ENCODE measurements at places on chromosomes 7 and 10. TPM values are rescaled to one million over a fixed set of nuclear protein-coding genes. Genes with fewer than 3 reads are reported as not detected.

Gene SLC18A3
- not detected for total RNA-seq

Gene ZP3
- total RNA-seq: 17.5 TPM

Gene SLC16A12
- not detected for total RNA-seq

Gene VWC2
- not detected for total RNA-seq

Gene TMEM139
- 1.2 TPM for total RNA-seq

Gene NEBL
- 2.7 TPM for total RNA-seq

Gene MAGI2
- 0.45 TPM for total RNA-seq

Gene GIMAP1
- not detected for total RNA-seq

Gene DEPP1
- 1.8 TPM for total RNA-seq

Gene TWIST1
- 4.6 TPM for total RNA-seq

Gene LIPJ
- total RNA-seq: not detected

Gene KAT6B
- total RNA-seq: 7.1 TPM

Gene CDH23
- 2.2 TPM for total RNA-seq

Gene GNAT3
- total RNA-seq: not detected

Data from A549 treated with DMSO at 1 μM for 4 hours (cell line).